ENCODE measurements at places on chromosomes 5 and 9.

DNA sequence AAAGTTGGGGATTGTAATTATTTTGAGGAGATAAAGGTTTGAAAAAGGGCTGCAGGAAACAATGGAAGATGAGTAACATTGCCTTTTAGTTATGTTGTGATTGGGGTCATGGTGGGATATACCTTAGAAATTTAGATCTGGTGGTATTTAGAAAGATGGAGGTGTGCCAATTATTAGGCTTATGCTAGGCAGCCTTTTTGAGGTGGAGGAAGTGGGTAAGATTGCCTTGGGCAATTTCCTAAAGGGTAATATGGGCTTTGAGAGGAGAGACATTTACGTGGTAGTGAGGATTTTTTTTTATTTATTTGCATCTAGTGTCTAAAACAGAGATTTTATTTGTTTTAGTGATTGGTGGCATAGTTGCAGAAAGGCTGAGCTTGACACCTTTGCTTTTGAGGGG lies 10.5 kb downstream of the HSPA4 start:
- no peak for DNase-seq

GRCh38 chr9:89254058-89254772 lies 56.8 kb upstream of the CKS2 start:
- no peak for DNase-seq

GRCh38 chr9:97518909-97519307 lies 17.4 kb downstream of the TMOD1 start:
- no peak for DNase-seq

GRCh38 chr9:37667706-37668105 lies 17.0 kb downstream of the FRMPD1 start:
- no peak for DNase-seq

DNA sequence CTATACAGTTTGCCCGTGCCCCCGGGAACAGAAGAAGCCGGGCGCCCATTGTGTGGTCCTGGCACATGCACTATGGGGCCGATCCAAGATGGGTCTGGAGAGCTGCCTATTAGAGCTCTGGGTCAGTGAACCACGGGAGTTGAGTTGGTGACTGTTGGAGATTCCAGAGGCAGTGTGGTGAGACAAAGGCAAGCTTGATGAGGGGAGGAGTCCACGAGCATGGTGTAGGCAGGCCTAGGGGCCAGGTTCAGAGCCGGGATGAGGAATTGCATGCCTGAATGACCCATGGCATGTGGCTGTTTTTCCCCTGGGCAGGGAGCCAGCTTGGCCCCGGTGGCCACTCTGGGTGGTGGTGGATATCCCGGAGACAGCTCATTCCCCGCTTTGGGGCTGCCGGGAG lies 84.4 kb upstream of the STC2 start:
- DNase-seq, result no peak

- no peak for DNase-seq
Measured at GRCh38 chr9:13430368-13431221, 151.1 kb upstream of the MPDZ start.

- no peak for DNase-seq
Measured at GRCh38 chr9:115115924-115116323, 2.0 kb downstream of the TNC start.

DNA sequence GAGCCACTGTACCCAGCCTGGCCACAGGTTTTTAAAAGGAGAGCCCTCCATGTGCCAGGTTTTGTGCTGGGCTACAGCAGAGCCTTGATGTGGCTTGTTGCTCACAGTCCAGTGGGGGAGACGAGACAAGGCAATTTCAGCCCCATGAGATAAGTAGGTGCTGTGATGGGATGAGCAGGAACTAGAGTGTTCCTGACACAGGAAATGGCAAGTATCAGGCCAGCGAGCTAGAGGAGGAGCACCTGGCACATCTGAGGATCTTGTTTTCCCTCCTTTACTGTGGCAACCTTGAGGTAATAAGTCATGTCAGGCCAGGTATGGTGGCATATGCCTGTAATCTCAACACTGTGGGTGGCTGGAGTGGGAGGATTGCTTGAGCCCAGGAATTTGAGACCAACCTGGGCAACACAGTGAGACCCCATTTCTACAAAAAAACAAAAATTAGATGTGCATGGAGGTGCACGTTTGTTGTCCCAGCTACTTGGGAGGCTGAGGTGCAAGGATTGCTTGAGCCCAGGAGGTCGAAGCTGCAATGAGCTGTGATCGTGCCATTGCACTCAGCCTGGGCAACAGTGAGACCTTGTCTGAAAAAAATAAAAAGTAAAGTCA lies 3.8 kb upstream of the ZDHHC12 start:
- DNase-seq, result peak; percentile 62

DNA sequence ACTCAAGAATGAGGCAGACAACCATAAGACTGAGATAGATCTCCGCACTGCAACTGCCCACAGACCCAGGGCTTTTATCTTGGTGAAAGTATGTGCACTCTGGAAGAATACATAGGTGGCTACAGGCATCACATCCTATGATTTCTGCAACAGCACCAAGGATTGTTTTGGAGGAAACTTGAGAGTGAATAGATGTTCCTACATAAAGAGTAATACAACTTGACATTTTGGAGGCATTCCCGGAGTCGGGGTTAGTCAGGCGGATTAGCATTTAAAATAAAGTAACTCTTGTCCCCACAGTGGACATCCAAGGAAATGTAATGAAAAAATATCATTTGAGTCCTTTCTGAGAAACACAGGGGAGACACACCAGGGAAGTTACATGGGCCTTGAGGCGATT lies 26.7 kb downstream of the TMEM174 start:
- DNase-seq, result no peak

DNA sequence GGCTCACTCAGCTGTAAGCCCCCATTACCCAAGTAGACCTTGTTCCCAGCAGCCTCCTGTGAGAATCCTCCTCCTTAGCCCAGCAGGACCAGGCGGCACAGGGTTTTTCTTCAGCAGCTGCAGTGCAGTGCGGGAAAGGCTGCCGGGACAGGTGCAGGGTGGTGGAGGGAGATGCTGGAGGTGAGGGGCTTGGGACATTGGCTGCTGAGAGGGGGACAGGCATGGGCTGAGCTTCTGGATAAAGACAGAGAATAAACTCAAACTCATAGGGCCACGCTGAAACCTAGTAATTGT lies 174.7 kb downstream of the CACNA1B start:
- DNase-seq, result no peak

DNA sequence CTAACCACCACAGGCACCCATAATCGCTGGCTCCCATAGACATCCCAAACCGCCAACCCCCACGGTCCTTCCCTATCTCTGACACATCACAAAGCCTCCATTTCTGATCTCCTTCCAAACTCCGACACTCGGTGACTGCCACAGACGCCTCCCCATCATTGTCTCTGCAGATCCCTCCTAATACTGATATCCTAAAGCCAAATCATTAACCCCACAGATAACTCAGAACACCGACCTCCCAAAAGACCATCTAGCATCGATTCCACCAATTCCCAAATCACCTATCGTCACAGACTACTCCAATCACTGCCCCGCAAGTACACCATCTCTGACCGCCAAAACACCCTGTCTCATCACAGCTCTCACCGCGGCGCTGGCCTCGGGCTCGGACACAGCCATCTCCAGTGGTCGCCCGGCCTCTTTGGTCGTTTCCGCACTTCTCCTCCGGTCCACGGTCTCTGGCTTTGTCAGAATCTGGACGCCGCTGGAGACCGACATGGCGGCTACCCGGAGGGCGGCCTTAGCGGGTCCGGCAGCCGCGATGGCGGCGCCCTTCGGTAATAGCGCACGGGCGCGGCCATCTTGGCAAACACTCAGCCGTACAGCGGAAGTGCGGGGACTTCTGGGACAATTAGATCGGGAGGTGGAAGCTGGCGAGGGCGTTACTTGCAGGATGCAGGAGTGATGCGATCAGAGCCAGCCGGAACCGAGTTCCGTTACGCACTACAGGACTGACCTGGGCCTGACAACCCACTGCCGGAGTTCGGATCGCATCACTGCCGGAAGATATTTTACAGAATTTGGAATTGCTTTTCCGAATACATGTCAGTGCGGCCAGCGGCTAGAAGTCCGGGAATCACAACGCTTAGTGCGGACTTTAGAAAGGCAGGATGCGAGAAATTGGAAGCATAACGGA lies at the start of gene ZFP37:
Gene ZFP37, minus strand, starts transcription at position 534 of the 916 bp plus-strand sequence. Its CDS starts 36 bp downstream, at position 498.
- peak; percentile 68 for DNase-seq

- DNase-seq, result no peak
Measured at GRCh38 chr9:75071530-75072122, 16.3 kb downstream of the NMRK1 start.

DNA sequence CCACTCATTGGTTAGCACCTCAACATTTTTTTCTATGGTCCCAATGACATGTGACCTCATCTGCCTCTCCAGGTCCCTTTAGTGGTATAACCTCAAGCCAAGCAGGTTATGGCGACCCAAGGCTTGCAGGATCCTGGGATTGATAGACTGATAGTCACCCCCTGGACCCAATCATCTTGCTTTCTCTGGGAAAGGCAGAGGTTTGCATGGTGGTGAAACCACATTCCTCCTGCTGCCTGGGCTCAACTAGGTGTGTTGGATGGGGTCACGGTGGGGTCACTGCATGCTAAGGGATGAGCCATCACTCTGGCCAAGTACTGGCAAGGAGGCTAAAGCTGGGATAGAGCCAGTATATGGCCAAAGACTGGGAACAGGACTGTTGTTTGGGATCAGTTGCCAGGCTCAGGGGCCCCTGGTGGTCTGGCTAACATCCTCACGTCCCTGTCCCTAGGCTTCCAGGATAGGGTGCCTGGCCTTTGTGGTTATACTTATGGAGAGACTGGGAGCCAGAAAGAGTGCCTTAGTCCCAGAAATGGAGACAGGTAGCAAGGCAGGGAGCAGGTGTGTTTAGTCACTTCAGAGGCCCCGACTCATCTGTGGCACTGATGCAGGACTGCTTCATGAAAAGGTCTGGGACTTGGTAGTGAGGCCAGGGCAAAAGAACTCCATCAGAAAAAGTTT lies 4.6 kb upstream of the SMIM32 start:
- no peak for DNase-seq

- DNase-seq, result no peak
Measured at GRCh38 chr5:472076-472655, 29.2 kb downstream of the EXOC3 start.

DNA sequence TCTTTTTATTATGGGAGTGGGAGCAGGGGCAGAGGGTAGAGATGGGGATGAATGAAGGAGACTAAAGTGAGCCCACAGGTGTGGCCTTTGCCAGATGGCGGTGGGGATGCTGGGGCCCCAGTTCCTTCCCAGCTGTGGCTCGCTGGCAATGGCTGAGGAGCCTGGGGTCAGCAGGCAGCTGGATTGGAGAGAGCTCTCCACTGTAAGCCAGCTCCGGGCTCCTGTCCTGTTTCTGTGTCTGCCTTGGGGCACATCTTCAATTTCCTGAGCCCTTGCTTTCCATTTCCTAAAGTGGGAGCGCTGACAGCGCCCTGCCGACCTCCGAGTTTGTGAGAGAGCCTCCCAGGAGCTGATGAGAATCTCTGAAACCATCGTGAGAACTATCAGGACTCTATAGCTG lies 75.6 kb upstream of the SPRY4 start:
- no peak for DNase-seq

- no peak for DNase-seq
Measured at GRCh38 chr5:149002761-149003689, 59.8 kb downstream of the SH3TC2 start.

DNA sequence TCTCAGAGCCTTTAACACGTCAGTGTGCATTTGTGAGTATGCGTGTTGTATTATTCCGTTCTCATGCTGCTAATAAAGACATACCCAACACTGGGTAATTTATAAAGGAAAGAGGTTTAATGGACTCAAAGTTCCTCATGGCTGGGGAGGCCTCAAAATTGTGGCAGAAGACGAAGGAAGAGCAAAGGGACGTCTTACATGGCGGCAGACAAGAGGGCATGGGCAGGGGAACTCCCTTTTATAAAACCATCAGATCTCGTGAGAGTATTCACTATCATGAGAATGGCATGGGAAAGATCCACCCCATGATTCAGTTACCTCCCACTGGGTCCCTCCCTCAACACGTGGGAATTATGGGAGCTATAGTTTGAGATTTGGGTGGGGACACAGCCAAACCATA lies 285.0 kb downstream of the PBX3 start:
- DNase-seq, result no peak

- no peak for DNase-seq
Measured at GRCh38 chr9:133999851-134000265, 7.7 kb upstream of the VAV2 start.

DNA sequence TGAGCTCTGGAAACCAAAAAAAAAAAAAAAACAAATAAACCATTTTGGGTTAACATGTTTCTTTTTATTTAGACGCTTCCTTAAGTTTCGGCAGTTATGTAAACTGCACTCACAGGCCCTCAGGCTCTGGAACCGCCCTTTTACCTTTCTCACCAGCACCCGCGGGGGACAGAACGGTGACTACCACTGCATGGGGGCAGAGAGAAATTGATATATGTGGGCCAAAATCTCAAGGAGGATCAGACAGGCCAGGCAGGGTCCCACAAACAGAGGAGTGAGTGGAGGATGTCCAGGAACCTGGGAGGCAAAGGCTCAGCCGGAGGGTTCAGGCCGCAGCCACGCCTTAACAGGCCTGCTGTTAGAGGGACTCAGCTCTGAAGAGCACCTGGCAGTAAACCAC lies 54.4 kb downstream of the IRX2 start:
- no peak for DNase-seq

- DNase-seq, result no peak
Measured at GRCh38 chr9:115262477-115262876, 144.5 kb upstream of the TNC start.

DNA sequence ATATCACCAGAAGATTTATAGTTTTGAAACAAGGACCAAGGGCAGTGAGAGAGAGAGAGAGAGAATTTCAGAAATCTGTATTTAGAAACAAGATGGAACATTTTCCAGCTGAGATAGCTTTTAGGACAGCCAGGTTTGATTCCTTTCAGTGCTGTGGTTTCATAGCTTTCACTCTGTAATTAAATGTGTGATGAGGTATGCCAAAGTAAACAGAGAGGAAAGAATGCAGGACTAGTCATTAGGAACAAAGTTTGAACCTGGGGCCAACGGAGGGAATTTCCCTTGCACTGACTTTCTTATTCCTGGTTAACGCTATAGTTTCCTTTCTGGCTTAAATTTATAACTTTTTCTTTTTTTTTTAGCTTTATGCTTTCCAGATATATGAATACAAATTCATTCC lies 10.0 kb upstream of the CCL28 start:
- no peak for DNase-seq

- DNase-seq, result peak; percentile 41
Measured at GRCh38 chr5:157486221-157486681, 26.2 kb downstream of the NIPAL4 start.

- no peak for DNase-seq
Measured at GRCh38 chr5:173318881-173319620, 9.2 kb downstream of the STC2 start.

DNA sequence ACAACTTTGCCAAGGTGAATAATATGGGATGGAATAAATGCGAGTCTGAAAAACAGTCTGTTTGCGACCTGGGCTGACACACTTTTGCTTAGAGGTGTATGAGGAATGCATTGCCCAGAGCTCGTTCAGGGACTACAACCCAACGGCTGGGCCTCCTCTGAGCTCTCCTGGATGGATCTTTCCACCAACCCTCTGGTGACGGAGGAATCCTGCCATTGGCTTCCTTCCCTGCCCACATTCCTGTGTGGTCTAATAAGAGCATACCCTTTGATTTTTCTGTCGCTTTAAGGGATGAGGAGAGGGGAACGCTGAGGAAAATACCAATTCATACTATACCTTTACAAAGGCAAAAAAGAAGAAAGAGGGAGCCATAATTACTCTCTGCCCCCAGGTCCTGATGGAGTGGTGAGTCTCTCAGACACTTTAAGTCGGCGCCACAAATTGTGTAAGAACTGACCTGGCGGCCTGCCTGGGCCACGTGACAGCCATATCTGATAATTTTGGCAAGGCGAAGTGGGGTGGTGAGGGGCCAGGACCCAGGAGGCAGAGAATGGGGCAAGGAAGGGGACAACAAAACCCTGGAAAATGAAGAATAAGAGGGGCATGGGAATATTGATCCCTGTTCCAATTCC lies 265.2 kb upstream of the MSX2 start:
- no peak for DNase-seq

All from thymus (tissue), 14 donors.